ENCODE measurements at places on chromosomes 4 and X. TPM values are rescaled to one million over a fixed set of nuclear protein-coding genes. Genes with fewer than 3 reads are reported as not detected.

PABPC5 gene
- 0.26 TPM for total RNA-seq

BEX1 gene
- 57.4 TPM for total RNA-seq

TLR2 gene
- 15.8 TPM for total RNA-seq

RBPJ gene
- 32.7 TPM for total RNA-seq

- H3K27ac ChIP-seq: no peak overlapping the region
- no peak overlapping the region for H3K4me3 ChIP-seq
- H3K27me3 ChIP-seq: no peaks in the 10 kb centered on the region
- H3K4me1 ChIP-seq: peaks cover 5% of the 10 kb centered on the region
- H3K36me3 ChIP-seq: peaks cover 7% of the 10 kb centered on the region
Observed at GRCh38 chrX:2404776-2405175, 96.0 kb downstream of the DHRSX start.

DNA sequence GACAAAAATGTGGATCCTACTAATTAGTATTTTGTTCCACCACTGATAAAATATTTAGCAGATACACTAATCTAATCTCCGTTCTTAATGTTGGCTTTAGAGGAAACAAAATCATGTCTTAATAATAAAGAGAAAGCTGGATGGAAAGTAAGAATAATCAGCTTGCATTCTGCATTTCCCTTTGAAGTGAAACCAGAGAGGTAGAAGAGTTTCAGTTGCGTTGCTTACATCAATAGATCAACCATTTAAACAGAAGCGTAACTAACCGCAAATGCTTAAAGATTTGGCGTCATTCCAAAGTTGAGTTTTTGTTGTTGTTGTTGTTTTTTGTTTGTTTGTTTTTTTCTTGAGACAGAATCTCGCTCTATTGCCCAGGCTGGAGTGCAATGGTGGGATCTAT is 168.9 kb downstream of the TRIML1 start:
- no peaks in the 10 kb centered on the region for H3K27me3 ChIP-seq
- DNase-seq: no peak
- H3K4me1 ChIP-seq: no peaks in the 10 kb centered on the region
- H3K36me3 ChIP-seq: no peaks in the 10 kb centered on the region
- H3K27ac ChIP-seq: no peak overlapping the region

DNA sequence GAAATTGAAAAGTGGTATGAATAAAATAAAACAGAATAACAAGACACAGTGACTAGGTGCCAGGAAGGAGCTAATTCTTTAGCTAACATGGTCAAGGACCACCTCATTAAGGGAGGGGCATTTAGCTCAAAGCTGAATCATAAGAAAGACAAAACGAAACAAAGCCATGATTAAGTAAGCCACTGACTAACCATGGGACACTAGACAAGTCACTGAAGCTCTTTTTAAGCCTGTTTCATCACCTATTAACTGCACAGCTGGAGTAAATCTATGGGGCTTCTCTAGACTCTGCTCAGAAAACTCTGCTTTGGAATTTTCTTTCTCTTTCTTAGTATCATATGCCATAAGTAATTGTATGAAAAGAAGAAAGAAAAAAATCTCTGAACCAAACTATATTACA is 49.8 kb upstream of the C1QTNF7 start:
- no peak overlapping the region for H3K4me3 ChIP-seq
- no peaks in the 10 kb centered on the region for H3K36me3 ChIP-seq
- no peaks in the 10 kb centered on the region for H3K4me1 ChIP-seq
- no peak for DNase-seq
- no peak overlapping the region for H3K27ac ChIP-seq

Measured in body of pancreas (tissue), 4 donors.